ENCODE measurements at places on chromosomes 7 and 10.

DNA sequence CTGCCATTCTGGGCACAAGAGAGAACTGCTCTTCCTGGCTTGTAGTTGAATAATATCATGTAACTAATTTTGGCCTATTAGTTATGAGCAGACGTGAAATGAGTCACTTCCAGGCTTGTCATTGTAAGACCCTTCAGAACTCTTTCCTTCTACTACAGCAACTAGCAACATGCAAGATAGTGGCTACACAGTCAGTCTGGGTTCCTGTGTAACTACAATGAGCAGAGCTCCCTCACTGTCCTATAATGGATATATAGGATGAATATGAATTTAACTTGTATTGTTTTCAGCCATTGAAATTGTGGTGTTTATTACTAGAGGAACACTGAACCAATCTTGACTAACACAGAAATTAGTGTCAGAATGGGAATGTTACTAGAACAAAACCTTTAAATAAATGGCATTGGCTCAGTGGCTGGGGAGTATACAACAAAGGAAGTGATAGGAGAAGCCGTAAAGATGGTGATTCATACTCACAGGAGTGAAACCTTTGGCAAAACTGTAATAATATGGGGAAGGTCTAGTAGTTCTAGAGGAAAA, 2.9 kb upstream of the MTPN start:
- no peak for DNase-seq

DNA sequence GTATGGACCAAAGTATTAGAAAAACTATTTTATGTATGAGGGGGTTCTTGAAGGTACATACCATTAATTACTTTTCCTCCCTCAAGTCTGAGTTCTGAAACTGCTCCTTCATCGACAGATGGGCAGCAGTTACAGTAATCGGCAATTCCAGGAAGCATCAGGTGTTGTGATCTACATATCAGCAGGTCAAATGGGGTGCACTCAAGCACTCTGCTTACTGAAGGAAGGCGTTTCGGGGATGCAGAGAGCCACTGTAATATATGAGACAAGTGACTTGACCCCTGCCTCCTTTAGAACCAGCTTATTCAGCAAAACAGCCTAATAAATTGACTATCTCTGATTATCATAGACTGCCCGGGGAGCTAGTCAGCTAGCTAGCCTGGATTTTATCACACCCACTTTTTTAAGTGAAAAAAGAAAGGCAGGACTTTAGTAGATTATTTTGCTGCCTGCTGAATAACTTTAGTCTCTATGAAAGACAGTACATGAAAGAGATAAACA, 4.2 kb downstream of the SMNDC1 start:
- DNase-seq = no peak

DNA sequence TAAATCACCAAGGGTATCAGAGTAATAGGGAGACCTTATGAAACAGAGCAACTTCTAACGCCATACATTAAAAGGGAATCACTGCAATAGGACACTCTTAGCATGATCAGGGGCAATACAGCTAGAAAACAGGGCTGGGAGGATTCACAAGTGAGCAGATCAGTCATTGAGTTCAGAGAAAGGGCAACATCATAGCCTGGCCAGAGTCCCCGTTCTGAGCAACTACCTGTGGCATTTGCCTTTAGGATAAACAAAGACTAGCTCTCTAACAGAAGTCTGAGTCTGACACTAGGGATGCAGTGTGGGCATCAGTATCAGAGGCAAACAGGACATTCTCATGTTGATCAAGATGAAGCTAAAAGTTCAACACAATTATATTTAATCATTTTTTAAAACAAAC, 297.9 kb downstream of the DGKB start:
- no peak for DNase-seq

DNA sequence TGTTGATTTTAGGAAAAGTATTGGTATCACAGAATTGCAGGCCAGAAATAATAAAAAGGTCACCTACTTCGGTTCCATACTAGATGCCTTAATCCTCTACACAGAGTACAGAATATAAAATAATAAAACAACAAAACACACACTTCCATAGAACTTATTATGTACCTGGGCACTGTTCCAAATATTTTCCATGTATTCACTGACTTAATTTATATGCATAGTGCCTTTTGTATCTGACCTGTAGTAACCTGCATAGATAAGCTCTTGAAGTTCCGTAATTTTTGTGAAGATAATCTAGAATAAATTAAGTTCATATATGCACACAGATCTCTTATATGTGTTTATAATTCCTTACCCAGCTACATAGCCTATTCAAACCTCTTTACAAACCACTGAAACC, 78.3 kb downstream of the RAPGEF5 start:
- DNase-seq = no peak

DNA sequence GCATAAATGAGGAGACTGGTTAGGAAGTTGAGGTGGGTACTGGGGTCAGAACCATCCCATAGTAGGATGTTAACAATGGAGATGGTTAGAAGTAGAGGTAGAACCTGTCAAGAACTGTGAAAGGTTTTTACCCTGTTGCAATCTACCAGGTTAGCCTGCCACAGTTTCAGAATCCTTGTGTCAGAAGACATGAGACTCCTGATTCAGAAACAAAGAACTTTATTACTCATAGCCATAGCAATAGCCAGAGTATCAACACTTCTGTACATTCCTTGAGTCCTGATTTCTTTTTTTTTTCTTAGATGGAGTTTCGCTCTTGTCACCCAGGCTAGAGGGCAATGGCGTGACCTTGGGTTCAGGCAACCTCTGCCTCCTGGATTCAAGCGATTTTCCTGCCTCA, 200.9 kb downstream of the GRM3 start:
- no peak for DNase-seq

- no peak for DNase-seq
These were observed 8.5 kb upstream of the UNCX start for GRCh38 chr7:1224086-1224716.

GRCh38 chr10:70603449-70603801, 884 bp upstream of the PRF1 start:
- no peak for DNase-seq

- DNase-seq = peak; percentile 88
These were observed 6.1 kb upstream of the VCL start for GRCh38 chr10:73991884-73992245.

DNA sequence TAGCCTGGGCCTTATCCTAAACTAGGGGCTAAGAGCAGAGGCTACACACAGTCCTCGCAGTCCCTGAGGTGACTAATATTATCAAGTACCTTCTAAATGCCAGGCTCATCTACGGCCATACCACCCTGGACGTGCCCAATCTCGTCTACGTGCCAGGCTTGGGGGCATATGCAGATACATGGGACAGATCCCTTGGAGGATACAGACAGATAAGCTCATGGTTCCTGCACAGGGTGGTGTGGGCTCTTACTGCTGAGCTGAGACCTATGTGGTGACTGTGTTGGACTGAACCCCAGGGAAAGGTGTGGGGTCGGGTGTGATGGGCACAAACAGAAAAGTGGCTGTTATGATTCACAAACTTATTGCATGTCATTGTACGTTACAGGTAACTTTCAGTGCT, 268.4 kb upstream of the NEBL start:
- no peak for DNase-seq

DNA sequence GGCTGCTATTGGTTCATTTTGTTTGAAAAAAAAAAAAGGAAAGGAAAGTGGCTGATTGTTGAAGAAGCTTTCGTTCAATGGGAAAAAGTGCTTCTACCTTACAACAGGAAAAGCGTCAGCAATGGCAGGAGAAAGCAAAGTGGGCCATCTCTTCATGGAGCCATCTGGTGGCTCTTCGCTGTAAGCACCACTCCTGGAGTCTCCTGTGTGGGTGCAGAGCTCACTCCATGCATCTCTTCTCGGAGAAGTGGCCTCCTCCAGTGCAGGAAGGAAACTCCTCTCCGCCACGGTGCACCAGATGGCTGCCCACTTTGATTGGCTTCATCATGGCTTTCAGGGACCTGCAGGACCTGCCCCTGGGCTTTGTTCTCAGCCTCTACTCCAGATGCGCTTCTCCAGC, 250.9 kb downstream of the PTEN start:
- DNase-seq = no peak

DNA sequence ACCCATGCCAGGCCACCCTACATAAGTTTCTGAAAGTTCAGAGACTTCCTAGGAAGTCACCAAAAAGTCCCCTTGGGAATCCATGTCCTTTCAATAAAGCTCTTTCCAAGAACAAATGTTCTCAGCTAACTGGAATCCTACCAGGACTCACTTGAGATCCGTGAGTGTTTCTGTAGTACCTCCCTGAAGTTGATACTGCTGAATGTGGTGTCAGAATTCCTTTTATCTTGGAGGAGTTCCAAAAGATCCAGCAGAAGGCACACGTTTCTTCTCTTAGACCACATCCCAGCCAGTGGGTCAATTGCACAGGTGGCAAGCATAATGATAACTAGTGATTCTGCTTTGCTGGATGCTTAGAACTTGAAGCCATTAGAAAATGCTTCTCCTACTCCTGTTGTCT, 689.7 kb upstream of the IGFBP3 start:
- no peak for DNase-seq

DNA sequence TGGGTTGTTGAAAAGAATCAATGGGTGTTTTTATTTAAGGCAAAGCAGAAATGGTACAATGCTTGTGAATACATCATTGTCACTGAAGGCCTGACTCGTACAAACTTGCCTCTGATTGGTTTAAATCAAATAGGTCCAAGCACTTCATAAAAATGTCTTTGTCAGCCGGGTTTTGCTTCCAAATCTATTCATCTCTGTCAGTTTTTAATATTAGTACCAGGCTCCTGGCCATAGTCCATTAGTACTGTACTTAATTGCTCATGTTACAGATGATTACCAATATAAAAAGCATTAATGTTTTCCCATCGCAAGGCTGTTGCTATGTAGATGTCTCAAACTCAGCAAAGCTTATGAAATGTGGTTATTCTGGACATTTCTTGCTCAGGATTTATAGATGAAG, 171.9 kb downstream of the ARID5B start:
- DNase-seq = no peak

DNA sequence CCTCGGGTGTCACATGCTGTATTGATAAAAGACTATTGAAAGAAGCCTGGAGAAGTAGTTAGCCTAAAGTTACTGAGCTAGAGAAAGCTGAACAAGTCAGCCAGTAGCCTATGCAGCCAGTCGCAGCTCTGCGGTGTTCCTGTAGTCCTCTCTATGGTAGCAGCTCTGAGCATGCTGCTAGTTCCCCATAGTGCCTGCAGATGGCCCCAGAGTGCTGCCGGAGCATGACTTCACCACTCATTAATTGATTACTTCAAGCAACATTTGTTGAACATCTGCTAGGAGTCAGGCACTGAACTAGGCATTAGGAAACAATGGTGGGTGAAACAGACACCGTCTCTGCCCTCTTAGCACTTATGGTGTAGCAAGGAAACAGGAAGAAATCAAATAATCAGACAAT, 422.7 kb downstream of the SORCS3 start:
- DNase-seq = no peak

GRCh38 chr10:127067542-127068194, 128.7 kb downstream of the INSYN2A start:
- DNase-seq = no peak

GRCh38 chr10:60397792-60398191, 8.1 kb upstream of the ANK3 start:
- DNase-seq = no peak

DNA sequence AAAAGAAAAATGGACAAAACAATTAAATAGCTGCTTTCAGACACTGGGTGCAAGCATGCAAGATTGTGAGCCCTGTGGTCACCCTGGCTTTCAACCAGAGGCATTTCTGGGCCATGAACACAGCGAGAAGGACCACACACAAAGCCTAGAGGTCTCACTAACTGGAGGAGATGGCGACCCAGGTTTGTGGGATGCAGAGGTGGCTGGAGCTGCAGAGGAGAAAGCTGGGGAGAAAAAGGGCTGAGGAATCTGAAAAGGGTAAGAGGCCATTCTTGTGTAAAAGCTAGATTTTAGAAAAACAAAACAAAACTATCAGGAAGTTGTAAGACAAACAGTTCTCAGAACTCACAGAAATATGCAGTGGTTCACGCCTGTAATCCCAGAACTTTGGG, 30.1 kb upstream of the PTPRN2 start:
- DNase-seq = no peak

- DNase-seq = no peak
These were observed 70.4 kb upstream of the HECTD2 start for GRCh38 chr10:91339729-91340128.

GRCh38 chr7:2012981-2013380, 219.8 kb downstream of the MAD1L1 start:
- DNase-seq = no peak

DNA sequence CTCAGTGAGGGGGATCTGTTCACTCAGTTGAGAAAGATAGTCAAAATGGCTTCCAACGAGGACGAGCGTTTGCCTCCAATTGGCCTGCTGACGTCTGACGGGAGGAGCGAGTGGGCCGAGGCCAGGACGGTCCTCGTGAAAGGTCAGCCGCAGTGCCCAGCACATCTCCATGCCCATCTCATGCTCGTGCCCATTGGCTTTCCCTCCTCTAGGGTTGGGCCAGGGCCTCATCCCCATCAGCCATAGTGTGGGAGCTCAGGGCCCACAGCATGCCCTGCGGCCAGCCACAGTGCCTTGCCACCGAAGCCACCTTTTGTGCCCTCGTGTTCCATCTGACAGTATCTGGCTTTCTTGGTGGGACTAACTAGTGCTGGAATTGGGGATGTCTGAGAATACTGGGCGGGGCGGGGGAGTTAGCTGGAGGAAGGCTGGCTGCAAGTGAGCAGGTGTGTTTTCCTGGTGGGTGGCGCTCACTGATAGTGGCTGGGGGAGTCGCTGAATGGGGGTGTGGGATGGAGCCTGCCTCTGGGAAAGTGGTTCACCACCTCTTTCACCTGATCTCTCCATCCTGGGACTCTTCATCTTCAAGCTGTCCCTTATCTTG, 13.9 kb downstream of the CHAT start:
- DNase-seq = no peak

DNA sequence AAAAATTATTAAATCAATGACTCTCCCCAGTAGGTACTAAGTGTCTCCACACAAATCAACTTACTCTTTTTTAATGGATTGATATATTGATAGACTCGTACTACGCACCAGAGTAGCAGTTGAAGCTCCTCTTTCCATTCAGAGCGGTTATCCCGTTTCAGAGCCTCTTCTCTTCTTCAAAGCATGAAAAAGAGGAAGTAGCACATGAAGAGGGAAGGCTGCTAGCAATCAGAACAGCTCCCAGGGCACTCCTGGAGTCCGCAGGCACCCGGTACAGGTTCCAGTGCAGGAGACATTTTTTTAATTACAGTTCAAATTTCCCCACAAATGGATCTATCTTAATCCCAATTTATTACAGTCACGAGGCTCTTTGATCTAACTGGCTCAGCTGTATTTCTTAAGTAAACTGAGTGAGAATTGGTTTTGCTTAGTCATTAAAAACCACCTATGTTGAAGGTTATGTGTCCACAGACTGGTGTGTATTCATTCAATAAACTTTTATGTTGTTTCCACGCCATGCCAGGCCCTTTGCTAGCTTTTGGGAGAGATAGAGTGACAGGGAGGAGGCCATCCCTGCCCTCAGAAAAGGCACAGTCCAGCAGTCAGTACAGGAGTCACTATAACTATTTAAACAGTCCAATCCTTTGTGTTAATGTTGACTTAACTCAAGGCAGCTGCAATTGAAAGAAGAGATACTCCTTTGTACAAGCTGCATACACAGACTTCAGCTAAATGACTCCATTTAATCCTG, 32.1 kb upstream of the CALN1 start:
- no peak for DNase-seq

Data from CD4-positive, alpha-beta memory T cell (primary cell).